Aorta (tissue), 5 donors: ENCODE measurements at places on chromosomes 2 and 18. TPM values are rescaled to one million over a fixed set of nuclear protein-coding genes. Genes with fewer than 3 reads are reported as not detected.
A peak's percentile ranks its signal among the peaks of the same experiment; 100 is the strongest.

GRCh38 chr2:47277187-47277586, 122.1 kb upstream of the STPG4 start:
- no peak overlapping the region for H3K27ac ChIP-seq
- H3K27me3 ChIP-seq, result no peaks in the 10 kb centered on the region
- no peaks in the 10 kb centered on the region for H3K36me3 ChIP-seq
- H3K4me3 ChIP-seq, result no peak overlapping the region
- no peak for DNase-seq

Gene ICA1L
- total RNA-seq, result 10.3 TPM

GRCh38 chr2:188452084-188452483, 160.4 kb downstream of the GULP1 start:
- peaks cover 2% of the 10 kb centered on the region for H3K4me1 ChIP-seq
- no peak overlapping the region for H3K4me3 ChIP-seq
- no peak overlapping the region for H3K27ac ChIP-seq
- no peaks in the 10 kb centered on the region for H3K27me3 ChIP-seq
- no peak for DNase-seq
- no peaks in the 10 kb centered on the region for H3K36me3 ChIP-seq

- H3K27me3 ChIP-seq, result no peaks in the 10 kb centered on the region
- H3K4me1 ChIP-seq, result no peaks in the 10 kb centered on the region
- DNase-seq, result no peak
These were observed 155.8 kb downstream of the INO80D start for GRCh38 chr2:205930209-205930608.

GRCh38 chr2:172964511-172965139, 111.0 kb upstream of the MAP3K20 start:
- no peak overlapping the region for H3K4me3 ChIP-seq
- no peaks in the 10 kb centered on the region for H3K4me1 ChIP-seq
- no peak overlapping the region for H3K27ac ChIP-seq
- no peaks in the 10 kb centered on the region for H3K27me3 ChIP-seq

Gene ZNF385B
- total RNA-seq, result 3.3 TPM

DNA sequence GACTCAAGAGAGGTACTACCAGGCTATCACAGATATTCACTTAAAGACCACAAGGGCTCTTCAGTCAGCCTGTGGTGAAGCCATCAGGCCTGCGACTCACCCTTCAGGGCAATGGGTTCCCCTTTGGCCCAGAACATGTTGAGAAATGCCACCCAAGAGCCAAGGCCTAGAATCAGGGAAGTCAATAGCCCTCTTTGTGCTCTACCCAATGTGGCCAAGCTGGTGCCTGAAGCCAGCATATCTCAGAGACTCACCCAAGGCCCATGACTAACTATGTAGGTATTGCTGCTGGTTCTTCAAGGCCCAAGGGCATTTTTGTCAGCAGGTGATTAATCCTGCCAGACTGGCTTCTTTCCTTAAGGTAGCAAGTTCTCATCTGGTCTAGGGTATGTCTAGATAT, 338.9 kb upstream of the SETBP1 start:
- no peaks in the 10 kb centered on the region for H3K27me3 ChIP-seq
- no peak overlapping the region for H3K27ac ChIP-seq
- no peak overlapping the region for H3K4me3 ChIP-seq
- no peaks in the 10 kb centered on the region for H3K4me1 ChIP-seq
- no peak for DNase-seq

Gene MAP3K19
- total RNA-seq, result not detected

DNA sequence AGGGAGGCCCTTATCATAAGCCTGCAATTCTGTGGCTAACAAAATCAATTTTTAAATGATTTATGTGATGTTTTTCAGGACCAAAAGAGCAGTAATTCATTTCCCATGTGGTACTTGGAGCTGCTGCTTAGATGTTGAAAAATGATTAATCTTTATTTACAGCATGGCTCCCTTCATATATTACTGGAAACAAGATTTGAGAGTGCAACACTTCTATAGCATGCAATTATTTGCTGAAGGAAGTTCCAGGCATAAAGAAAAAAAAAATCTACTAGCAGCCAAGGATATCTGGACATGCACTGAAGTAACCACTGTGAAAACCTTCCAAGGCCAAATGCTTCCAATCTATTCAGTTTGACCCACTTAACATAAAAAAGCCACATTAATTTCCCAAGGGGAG, 186.3 kb downstream of the SLC8A1 start:
- no peaks in the 10 kb centered on the region for H3K36me3 ChIP-seq
- no peak overlapping the region for H3K4me3 ChIP-seq
- H3K27ac ChIP-seq, result no peak overlapping the region
- no peak for DNase-seq
- H3K4me1 ChIP-seq, result peaks cover 1% of the 10 kb centered on the region

Gene TBC1D8
- total RNA-seq, result 21.9 TPM

DNA sequence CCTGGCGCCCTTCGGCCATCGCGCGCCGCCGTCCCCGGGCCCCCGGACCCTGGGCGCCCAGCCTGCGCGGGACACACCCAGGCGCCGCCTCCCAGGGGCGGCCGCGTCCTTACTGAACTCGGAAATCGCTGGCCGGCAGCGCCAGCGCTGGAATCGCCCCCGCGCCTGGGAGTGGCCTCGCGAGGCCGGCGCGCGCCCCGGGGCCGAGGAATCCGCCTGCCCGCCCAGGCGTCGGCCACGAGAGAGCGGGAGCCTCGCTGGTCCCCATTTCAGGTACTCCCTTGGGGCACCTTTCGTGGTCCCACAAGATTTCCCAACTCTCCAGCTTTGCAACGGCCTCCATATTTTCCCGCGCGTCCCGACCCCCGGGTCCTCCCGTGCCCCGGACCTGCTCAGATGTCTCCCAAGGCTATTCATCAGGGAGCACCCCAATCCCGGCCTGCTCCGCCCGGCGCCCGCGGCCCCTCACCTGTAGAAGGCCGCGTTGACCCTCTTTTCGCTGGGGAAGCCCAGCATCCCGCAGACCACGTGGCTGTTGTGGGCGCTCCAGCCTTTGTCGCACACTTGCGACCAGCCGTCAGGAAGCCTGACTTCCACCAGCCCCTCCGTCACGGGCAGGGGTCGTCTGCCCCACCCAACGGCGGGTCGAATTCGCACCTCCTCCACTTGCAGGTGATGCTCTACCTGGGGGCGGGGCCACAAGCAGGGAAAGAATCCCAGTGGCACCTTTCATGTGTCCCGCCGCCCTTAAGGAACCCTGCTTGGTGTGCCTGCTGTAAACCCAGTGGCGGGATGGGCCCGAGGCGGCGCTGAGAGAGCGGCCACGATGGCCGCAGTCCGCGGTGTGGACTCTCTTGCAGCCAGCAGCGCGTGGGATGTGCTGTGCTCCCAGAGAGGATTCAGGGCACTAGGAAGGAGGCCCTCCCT, 4.6 kb downstream of the LOXL3 start:
- H3K27me3 ChIP-seq, result no peaks in the 10 kb centered on the region
- peak overlapping the region; percentile 13 for H3K27ac ChIP-seq
- H3K4me1 ChIP-seq, result no peaks in the 10 kb centered on the region
- peak overlapping the region; percentile 39 for H3K4me3 ChIP-seq
- DNase-seq, result peak; percentile 92

Gene DCDC2C
- not detected for total RNA-seq

Gene ALPP
- not detected for total RNA-seq

- H3K27ac ChIP-seq, result peak overlapping the region; percentile 1
- H3K4me3 ChIP-seq, result no peak overlapping the region
- H3K27me3 ChIP-seq, result no peaks in the 10 kb centered on the region
- no peaks in the 10 kb centered on the region for H3K4me1 ChIP-seq
These were observed 48.6 kb downstream of the DNMT3A start for GRCh38 chr2:25293145-25293544.

Gene KCNS3
- total RNA-seq, result 13.7 TPM

- no peaks in the 10 kb centered on the region for H3K36me3 ChIP-seq
- no peak overlapping the region for H3K4me3 ChIP-seq
- DNase-seq, result no peak
- no peaks in the 10 kb centered on the region for H3K4me1 ChIP-seq
- no peaks in the 10 kb centered on the region for H3K27me3 ChIP-seq
- H3K27ac ChIP-seq, result no peak overlapping the region
These were observed 373.5 kb downstream of the DSEL start for GRCh38 chr18:67143028-67143427.

- no peaks in the 10 kb centered on the region for H3K27me3 ChIP-seq
- DNase-seq, result no peak
- H3K4me3 ChIP-seq, result no peak overlapping the region
- no peaks in the 10 kb centered on the region for H3K4me1 ChIP-seq
- H3K36me3 ChIP-seq, result no peaks in the 10 kb centered on the region
These were observed 277.9 kb upstream of the SIX3 start for GRCh38 chr2:44663471-44664073.

DNA sequence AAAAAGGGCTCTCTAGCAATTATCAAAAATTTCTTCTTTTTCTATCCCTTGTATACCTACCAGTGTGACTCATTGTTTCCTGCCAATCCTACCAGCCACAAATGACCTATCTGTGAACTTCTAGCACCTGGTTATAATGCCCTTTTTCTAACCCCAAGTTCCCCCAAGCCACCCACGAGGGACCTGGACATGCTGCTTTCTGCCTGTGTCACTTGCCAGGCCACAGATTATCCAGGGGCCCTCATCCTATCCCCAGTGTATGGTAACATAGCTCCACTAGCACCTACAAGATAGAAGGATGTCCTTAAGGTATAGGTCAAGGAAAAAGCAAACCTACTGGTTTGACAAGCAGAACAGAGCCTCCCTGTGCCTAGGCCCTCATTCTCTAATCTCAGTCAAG, 26.8 kb downstream of the AAK1 start:
- no peak for DNase-seq
- H3K4me1 ChIP-seq, result peaks cover 2% of the 10 kb centered on the region
- no peak overlapping the region for H3K27ac ChIP-seq
- no peaks in the 10 kb centered on the region for H3K27me3 ChIP-seq
- peaks cover 3% of the 10 kb centered on the region for H3K36me3 ChIP-seq

DNA sequence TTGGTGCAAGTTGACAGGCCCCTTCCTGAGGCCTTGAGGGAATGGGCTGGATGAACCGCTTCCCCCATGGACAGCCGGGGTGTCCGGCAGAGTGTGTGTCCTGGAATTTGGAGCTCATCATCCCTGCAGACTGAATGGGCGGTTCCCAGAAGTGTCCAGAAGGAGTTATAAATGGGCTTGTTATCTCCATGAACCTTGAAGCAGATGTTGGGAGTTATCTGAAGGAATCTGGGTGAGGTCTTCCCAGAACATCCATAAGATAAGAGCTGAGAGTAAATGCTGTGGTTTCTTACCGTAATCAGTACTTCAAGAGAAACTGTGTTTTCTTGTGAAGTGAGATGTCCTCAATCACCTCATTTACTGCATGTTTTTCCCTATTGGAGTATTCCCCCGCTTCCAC, 21.1 kb downstream of the PLB1 start:
- peaks cover 2% of the 10 kb centered on the region for H3K27me3 ChIP-seq
- H3K4me1 ChIP-seq, result no peaks in the 10 kb centered on the region
- no peak overlapping the region for H3K27ac ChIP-seq
- H3K36me3 ChIP-seq, result no peaks in the 10 kb centered on the region
- no peak overlapping the region for H3K4me3 ChIP-seq

Gene ASB18
- not detected for total RNA-seq

Gene RBM44
- 3.2 TPM for total RNA-seq

DNA sequence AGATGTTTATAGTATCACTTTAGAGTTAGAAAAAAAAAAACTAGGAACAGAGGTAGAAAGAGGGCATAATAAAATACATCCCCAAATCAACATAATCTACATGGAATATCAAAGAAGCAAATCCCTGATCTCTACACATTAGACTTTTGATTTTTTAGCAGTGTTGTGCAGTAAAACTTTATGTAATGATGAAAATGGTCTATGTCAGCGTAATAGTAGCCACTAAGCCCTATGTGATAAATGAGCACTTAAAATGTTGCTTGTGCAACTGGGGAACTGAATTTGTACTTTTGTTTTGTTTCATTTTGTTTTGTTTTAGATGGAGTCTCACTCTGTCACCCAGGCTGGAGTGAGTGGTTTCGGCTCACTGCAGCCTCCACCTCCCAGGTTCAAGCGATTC, 36.3 kb downstream of the LNPK start:
- H3K4me3 ChIP-seq, result no peak overlapping the region
- DNase-seq, result no peak
- H3K36me3 ChIP-seq, result no peaks in the 10 kb centered on the region
- H3K4me1 ChIP-seq, result no peaks in the 10 kb centered on the region
- H3K27ac ChIP-seq, result no peak overlapping the region
- no peaks in the 10 kb centered on the region for H3K27me3 ChIP-seq

GRCh38 chr2:54660752-54661151, 62.7 kb upstream of the EML6 start:
- no peak for DNase-seq
- H3K4me1 ChIP-seq, result no peaks in the 10 kb centered on the region
- H3K36me3 ChIP-seq, result peaks cover 7% of the 10 kb centered on the region
- no peaks in the 10 kb centered on the region for H3K27me3 ChIP-seq

GRCh38 chr2:78839259-78839658, 186.2 kb upstream of the REG3G start:
- H3K27ac ChIP-seq, result no peak overlapping the region
- H3K36me3 ChIP-seq, result no peaks in the 10 kb centered on the region
- H3K27me3 ChIP-seq, result no peaks in the 10 kb centered on the region
- no peaks in the 10 kb centered on the region for H3K4me1 ChIP-seq
- no peak overlapping the region for H3K4me3 ChIP-seq

- H3K27ac ChIP-seq, result no peak overlapping the region
- H3K4me1 ChIP-seq, result no peaks in the 10 kb centered on the region
- no peak overlapping the region for H3K4me3 ChIP-seq
- H3K36me3 ChIP-seq, result no peaks in the 10 kb centered on the region
- no peaks in the 10 kb centered on the region for H3K27me3 ChIP-seq
These were observed 56.2 kb upstream of the CCDC85A start for GRCh38 chr2:56127463-56128152.

DNA sequence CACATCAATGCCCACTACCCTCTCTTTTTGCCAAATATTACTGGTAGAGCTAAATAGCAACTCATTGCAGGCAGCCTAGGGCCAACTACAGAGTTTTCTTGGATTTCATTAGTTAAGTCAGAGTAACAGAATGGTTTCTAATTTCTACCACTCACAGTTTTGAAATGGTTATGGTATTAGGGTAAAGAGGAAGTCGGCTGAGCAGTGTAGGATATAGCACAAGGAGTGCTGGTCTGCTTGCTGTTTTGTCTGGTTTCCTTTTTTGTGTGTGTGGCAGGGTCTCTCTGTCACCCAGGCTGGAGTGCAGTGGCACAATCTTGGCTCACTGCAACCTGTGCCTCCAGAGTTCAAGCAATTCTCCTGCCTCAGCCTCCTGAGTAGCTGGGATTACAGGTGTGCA, 289.2 kb upstream of the CCDC68 start:
- H3K4me3 ChIP-seq, result no peak overlapping the region
- no peak overlapping the region for H3K27ac ChIP-seq
- DNase-seq, result no peak
- H3K36me3 ChIP-seq, result no peaks in the 10 kb centered on the region

- no peaks in the 10 kb centered on the region for H3K27me3 ChIP-seq
- H3K4me1 ChIP-seq, result no peaks in the 10 kb centered on the region
These were observed 2.4 kb upstream of the RPS7 start for GRCh38 chr2:3572620-3573019.

DNA sequence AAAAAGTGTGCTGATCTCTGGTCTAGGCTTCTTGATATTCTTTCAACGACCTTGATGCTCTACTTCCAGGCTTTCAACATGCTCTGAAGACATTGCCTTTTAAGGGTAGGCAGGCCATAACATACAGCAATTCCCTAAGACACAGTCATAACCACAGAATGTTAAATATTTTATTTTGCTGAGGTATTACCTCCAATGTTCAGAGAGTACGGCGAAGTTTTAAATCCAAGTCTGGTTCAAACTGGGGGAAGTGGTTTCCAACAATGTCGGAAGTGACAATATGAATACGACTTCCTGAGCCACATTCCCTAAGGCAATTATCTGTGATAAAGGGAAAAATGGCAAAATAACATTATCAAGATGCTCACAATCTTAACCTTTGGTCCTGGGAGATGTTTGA, 1077.9 kb upstream of the PIK3C3 start:
- no peaks in the 10 kb centered on the region for H3K36me3 ChIP-seq
- H3K4me1 ChIP-seq, result no peaks in the 10 kb centered on the region
- no peaks in the 10 kb centered on the region for H3K27me3 ChIP-seq
- no peak overlapping the region for H3K27ac ChIP-seq
